Gastrocnemius medialis (tissue), 4 donors: ENCODE measurements at places on chromosomes 13 and 19. TPM values are rescaled to one million over a fixed set of nuclear protein-coding genes. Genes with fewer than 3 reads are reported as not detected.

DNA sequence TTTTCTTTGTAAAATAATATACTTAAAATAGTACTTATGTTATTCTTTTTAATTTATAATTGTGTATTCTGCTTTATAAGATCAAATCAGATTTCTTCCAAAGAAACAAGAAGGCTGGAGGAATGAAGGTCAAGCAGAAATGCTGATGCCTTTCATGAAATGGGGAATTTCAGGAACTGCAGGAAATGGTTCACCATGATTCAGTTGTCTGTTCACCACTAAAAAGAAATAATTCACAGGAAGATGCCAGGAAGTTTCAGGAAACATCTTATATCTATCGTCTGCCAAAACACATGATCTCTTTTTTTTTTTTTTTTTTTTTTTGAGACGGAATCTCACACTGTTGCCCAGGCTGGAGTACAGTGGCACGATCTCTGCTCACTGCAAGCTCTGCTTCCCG lies 15.7 kb upstream of the SCEL start:
- H3K4me1 ChIP-seq, result no peaks in the 10 kb centered on the region
- no peak overlapping the region for H3K4me3 ChIP-seq

DNA sequence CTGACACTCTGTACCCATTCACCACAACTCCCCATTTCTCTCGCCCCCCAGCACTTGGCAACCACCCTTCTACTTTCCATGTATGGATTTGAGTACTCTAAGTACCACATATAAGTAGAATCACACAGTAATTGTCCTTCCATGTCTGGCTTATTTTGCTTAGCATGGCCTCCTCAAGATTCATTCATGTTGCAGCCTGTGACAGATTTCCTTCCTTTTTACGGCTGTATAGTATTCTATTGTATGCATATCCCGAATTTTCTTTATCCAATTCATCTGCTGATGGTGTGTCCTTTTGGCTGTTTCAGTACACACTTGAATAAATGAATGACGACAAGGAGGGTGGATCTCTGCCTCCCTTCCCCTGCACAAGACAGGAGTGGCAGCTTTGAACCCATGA lies 95.1 kb downstream of the ZNF536 start:
- no peaks in the 10 kb centered on the region for H3K27me3 ChIP-seq
- no peak overlapping the region for H3K4me3 ChIP-seq
- H3K36me3 ChIP-seq, result no peaks in the 10 kb centered on the region
- DNase-seq, result no peak

- no peak for DNase-seq
- peaks cover 27% of the 10 kb centered on the region for H3K36me3 ChIP-seq
- H3K4me1 ChIP-seq, result peaks cover 31% of the 10 kb centered on the region
- peak overlapping the region; percentile 35 for H3K27ac ChIP-seq
- no peak overlapping the region for H3K4me3 ChIP-seq
Measured at GRCh38 chr13:110213461-110214074, 93.4 kb downstream of the COL4A1 start.

DNA sequence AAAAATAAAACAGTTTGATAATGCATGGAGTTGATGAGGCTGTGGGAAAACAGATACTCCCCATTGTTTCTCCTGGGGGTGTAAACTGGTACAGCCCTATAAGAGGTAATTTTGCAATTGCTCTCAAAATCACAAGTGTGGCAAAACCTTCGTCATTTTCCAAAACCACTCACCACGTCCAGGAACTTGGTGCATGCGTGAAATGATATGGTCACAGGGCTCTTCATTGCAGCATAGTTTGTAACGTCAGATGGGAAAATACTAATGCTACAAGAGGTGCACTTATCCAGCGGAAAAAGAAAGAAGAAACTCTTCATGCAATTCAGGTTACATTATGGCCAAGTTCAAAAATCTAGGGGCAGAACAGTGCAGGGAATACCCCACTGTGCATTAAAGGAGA lies 11.9 kb upstream of the PLAUR start:
- H3K36me3 ChIP-seq, result no peaks in the 10 kb centered on the region
- no peaks in the 10 kb centered on the region for H3K4me1 ChIP-seq
- no peaks in the 10 kb centered on the region for H3K27me3 ChIP-seq

GRCh38 chr13:74206061-74206561 lies 71.9 kb upstream of the KLF12 start:
- H3K27ac ChIP-seq, result no peak overlapping the region
- H3K4me3 ChIP-seq, result no peak overlapping the region
- H3K4me1 ChIP-seq, result peaks cover 19% of the 10 kb centered on the region

DNA sequence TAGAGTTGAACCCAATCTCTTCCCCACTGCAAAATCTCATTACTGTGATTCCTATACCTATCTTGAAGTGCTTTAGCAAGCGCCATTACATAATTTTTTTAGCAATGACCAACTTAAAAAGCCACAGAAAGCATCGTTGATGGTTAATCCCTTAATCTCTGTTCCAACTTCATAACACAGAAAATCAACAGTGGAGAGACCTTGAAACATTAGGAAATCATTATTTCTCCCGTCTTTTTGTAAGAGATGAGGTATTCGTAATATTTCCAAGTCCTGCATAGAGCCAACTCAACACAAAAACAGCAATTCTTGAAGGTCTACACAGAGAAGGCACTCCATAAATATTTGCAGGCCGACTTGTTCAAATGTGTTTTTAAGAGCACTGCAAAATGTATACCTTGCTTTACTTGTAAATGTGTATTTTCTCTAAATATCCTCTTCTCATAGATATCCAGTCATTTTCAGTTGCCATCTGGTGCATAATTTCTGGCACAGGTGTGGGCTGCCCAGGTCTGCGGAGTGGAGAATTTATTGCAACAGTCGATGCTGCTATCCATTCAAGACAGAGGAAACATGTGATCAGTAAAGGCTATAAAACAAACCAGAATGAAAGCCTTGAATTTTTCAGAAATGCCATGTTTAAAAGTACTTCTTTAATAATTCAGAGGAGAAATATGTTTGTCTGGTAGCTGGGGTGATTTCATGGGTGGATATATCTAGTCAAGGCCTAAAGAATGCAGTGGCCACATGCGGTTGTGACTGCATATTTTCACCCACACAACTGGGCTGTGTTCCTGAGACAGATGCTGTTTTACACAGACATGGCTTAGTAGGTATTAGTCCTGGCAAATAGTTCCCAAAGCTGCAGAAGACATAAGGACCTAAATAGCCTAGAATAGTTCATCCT lies 234.3 kb upstream of the STARD13 start:
- no peaks in the 10 kb centered on the region for H3K4me1 ChIP-seq
- no peak overlapping the region for H3K27ac ChIP-seq
- H3K27me3 ChIP-seq, result no peaks in the 10 kb centered on the region
- no peaks in the 10 kb centered on the region for H3K36me3 ChIP-seq
- H3K4me3 ChIP-seq, result no peak overlapping the region
- no peak for DNase-seq

- H3K36me3 ChIP-seq, result no peaks in the 10 kb centered on the region
- DNase-seq, result peak; percentile 60
Measured at GRCh38 chr19:2602391-2603181, 99.9 kb downstream of the GNG7 start.

DNA sequence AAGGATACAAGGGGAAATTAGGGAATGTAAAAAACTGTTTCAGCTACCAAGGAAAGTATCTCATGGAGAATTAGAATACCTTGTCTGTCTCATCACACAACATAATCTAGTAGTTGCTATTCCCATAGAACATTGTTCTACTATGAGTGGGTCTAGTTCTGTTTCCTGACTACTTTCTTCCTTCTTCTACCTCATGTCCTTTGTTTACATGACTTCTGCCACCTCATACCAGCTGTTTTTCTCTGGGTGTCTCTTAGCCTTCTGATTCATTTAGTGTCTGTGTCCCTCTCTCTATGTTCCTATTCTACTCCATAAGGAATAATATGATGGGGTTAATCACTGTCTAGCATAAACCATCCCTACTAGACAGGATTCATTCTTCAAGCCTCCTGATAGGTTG lies 887.3 kb downstream of the DIAPH3 start:
- no peaks in the 10 kb centered on the region for H3K4me1 ChIP-seq
- no peak for DNase-seq
- no peak overlapping the region for H3K27ac ChIP-seq
- no peaks in the 10 kb centered on the region for H3K27me3 ChIP-seq
- H3K4me3 ChIP-seq, result no peak overlapping the region
- H3K36me3 ChIP-seq, result no peaks in the 10 kb centered on the region

GRCh38 chr19:35264268-35265125 lies 4.3 kb upstream of the USF2 start:
- H3K4me1 ChIP-seq, result peaks cover 11% of the 10 kb centered on the region
- no peak overlapping the region for H3K4me3 ChIP-seq
- H3K27ac ChIP-seq, result no peak overlapping the region
- no peaks in the 10 kb centered on the region for H3K27me3 ChIP-seq

DNA sequence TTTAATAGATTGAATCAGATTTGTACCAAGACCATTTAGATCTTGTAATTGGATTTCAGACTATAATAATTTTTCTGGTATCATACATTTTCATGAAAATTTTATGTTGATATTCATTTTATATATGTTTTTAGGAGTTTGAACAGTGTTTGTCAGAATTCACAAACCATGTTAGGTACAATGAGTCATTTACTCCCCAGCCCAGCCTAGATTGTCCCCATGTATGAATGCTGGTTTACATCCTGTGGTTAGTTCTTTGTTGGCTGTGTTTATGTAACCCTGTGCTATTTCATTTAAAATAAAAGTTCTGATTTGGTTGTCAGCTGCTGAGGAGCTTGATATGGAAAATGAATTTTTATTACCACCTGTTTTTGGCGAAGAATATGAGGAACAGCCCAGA lies 96.7 kb downstream of the GJA3 start:
- H3K27ac ChIP-seq, result no peak overlapping the region
- no peak for DNase-seq
- H3K4me3 ChIP-seq, result no peak overlapping the region
- peaks cover 82% of the 10 kb centered on the region for H3K36me3 ChIP-seq
- no peaks in the 10 kb centered on the region for H3K27me3 ChIP-seq

Gene LGALS4
- total RNA-seq, result 14.2 TPM

Gene IGSF23
- not detected for total RNA-seq

Gene F7
- total RNA-seq, result not detected

Gene OLFM4
- total RNA-seq, result 0.15 TPM

Gene ZAR1L
- not detected for total RNA-seq
